ENCODE measurements at places on chromosomes 16 and 17. TPM values are rescaled to one million over a fixed set of nuclear protein-coding genes. Genes with fewer than 3 reads are reported as not detected.
A peak's percentile ranks its signal among the peaks of the same experiment; 100 is the strongest.

DNA sequence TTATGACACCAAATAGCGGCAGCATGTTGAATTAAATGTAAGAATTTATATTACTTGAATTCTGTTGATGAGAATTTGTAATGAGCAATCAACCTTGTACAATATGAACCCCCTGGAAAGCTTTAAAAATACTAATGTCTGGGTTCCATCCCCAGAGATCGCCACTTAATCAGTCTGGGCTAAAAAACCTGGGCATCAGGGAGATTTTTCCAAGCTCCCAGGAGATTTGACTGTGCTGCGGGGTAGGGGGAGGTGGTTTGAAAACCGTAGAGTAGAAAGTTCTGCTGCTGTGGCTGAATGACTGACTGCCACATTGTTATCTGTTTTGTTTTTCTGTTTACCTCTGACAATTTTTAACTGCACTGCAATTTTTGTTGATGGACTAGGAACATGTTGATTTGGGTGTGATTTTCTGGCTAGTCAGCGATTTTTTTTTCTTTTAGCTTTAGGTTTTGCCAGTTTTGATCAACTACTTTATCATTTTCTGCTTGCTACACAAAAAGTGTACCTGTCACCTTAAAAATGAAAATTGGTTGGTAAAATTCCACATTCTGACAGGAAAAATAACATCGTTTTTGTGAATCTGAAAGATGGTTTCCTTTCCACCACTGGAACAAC, 79.3 kb downstream of the PCTP start:
- no peak for DNase-seq

DNA sequence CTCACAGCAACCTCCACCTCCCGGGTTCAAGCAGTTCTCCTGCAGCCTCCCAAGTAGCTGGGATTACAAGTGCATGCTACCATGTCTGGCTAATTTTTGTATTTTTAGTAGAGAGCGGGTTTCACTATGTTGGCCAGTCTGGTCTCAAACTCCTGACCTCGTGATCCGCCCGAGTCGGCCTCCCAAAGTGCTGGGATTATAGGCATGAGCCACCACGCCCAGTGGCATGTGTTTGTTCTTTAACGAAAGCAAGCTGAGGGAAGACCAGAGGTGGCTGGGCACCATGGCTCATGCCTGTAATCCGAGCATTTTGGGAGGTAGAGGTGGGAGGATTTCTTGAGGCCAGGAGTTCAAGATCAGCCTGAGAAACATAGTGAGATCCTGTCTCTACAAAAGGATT, 18.1 kb downstream of the TNFRSF13B start:
- DNase-seq = no peak

DNA sequence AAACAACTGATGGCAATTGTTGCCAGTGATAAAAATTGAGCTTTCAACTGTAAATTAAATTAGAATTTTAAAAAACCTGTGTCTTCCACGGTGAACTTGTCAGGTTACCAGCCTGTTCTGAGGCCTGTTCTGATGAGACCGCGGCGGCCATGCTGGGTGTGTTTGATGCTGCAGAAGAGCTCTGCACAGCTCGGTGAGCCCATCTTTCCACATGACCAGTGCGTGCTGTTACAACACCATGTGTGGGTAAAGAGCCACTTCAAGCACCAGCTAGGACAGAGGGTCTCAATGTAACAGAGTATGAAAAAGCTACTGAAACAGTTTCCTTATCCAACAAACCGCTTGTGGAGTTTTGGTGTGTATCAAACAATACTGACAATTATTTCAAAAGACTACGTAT, 48.5 kb downstream of the RPTOR start:
- DNase-seq = no peak

- no peak for DNase-seq
Measured at GRCh38 chr17:4309897-4310296, 46.1 kb upstream of the ANKFY1 start.

GRCh38 chr16:89506791-89507191, 1.4 kb upstream of the SPG7 start:
- peak; percentile 17 for DNase-seq

DNA sequence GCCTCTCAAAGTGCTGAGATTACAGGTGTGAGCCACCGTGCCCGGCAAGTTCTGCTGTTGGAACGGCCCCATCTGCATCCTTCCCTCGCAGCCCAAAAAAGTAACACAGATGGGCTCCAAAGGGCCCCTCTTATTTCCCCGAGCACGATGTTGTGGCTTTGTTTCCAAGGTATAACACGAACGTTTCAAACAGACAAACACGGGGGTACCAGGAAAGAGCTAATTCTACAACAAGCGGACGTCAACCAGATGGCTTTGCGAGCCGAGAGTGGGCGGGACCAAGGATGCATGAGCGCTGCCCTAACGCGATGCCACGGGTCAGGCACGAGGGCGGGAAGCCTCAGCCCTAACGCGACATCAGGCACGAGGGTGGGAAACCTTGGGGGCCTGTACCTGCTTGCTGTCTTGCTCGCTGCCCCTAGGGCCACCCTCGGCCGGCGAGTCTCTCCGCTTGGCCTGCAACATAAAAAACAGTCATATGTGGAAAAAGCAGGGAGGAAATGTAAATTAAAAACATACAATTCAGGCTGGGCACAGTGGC, 24.2 kb downstream of the UNKL start:
- no peak for DNase-seq

DNA sequence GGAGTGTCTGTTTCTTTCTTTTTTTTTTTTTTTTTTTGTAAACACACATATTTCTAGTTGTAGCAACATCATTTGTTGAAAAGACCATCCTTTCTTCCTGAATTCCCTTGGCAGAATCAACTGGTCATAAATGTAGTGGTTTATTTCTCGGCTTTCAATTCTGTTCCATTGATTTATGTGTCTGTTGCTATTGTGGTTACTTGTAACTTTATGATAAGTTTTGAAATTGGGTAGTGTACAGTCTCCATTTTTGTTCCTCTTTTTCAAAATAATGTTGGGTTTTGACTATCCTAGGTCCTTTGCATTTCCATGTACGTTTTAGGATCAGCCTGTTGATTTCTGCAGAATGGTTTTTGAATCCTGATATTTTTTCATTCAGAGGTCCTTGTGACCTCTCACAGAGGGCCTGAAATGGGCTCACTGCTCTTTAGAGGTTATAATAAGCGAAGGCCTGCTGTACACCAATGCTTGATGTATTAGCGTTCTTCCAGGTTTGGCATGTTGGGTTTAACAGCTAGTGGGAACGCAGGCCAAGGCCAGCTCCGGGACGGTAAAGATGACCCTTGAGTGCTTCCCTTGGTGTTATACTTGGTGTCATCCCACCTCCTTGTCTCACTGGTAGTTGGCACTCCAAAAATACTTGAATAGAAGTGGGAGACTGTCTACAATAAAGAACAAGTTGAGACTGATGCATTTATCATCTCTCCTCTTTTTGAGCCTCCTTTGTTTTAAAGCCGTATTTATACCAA, 43.8 kb downstream of the ZNRF1 start:
- DNase-seq = no peak

GRCh38 chr17:6166492-6167179, 96.5 kb downstream of the WSCD1 start:
- no peak for DNase-seq

Gene JPH3
- 2.2 TPM for polyA plus RNA-seq

DNA sequence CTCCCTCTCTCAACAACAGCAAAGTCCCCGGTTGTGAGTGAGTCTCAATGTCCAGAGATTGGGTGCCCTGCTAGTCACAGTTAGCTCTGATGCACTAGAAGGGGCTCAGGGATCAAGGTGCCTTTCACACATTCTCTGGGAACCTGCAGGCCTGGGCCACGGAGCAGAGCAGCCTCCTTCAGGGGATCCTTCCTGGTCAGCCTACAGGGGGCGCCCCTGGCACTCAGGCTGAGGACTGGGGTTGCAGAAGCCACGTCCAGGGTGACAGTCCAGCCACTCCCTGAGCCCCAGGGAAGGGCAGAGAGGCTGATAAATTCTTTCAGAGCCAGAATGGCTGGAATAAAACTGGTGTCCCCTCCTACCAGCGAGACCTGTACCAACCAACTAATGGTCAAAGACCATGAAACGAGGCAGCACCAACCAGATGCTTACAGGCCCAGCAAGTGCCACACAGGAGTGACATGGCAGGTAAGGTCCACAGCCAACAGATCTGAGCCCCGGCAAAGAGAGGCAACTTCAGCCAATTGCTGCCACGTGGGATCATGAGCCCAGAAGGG, 43.5 kb downstream of the ST3GAL2 start:
- DNase-seq = peak; percentile 83

Gene CDC6
- 11.8 TPM for polyA plus RNA-seq

GRCh38 chr16:11901091-11901490, 14.7 kb downstream of the GSPT1 start:
- no peak for DNase-seq

DNA sequence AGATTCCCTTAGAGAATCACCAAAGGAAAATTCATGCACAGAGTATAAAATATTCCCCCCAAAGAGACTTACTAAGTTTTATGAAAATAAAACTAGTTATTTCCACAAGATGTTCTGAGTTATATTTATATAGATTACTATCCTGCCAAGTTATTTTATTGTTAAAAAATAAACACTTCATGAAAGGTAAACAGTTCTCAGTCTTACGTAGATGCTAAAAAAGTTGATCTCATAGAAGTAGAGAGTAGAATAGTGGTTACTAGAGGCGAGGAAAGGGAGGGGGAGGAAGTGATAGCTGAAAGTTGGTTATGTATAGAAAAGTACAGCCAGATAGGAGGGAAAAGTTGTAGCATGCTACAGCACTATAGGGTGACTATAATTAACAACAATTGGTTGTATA, 65.2 kb downstream of the USP32 start:
- DNase-seq = no peak

DNA sequence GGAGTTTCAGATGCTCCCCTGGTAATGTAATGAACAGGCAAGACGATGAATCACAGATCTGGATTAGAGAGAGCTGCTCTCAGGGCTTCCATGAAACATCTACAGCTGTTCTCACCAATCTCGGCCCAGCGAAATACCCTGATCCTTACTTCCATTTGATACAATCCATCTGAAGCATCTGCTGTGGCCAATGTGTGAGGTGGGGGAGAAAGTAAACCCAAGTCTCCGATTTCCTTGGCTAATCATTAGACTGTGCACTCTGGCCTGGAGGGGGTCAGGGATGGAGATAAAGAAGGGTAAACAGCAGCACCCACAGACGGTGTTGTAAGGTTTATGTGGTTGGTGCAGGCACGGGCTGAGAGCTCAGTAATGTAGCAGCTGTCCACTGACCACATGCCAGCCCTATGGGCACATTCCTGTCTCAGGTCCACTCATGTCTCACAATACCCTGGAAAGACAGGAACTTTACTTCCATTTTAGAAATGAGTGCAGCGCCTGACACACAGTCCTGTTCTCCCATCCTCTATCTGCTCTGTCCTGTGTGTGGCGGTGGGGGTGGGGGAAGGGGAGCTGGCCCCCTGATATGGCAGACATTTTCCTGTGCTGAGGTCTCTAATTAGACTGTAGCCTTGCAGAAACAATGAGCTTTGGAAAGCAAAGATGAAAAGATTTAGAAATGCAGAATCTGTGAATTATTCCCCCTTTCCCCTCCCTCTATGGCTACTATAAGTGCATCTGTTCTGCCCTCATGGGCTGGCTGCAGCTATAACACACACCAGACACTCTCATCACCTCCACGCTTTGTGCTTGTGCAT, 48.3 kb upstream of the ERN1 start:
- peak; percentile 45 for DNase-seq

DNA sequence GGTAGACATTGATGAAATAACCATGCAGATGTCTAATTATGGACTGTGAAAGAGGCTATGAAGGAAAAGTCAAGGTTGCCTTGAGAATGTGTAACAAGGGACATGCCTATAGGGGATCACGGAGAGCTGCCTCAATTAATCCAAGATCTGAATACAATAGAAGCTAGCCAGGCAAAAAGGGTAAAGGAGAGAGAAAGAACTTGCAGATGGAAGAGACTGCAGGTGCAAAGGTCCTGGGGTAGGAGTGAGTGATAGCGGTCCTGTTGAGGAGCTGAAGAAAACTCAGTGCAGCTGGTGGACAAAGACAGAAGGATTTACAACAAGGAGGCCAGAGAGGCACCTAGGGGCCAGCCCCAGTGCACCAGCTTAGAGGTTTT, 15.9 kb upstream of the TNS4 start:
- DNase-seq = no peak

Gene HLF
- 1.6 TPM for polyA plus RNA-seq

GRCh38 chr16:49523435-49524159, 150.0 kb downstream of the C16orf78 start:
- no peak for DNase-seq

DNA sequence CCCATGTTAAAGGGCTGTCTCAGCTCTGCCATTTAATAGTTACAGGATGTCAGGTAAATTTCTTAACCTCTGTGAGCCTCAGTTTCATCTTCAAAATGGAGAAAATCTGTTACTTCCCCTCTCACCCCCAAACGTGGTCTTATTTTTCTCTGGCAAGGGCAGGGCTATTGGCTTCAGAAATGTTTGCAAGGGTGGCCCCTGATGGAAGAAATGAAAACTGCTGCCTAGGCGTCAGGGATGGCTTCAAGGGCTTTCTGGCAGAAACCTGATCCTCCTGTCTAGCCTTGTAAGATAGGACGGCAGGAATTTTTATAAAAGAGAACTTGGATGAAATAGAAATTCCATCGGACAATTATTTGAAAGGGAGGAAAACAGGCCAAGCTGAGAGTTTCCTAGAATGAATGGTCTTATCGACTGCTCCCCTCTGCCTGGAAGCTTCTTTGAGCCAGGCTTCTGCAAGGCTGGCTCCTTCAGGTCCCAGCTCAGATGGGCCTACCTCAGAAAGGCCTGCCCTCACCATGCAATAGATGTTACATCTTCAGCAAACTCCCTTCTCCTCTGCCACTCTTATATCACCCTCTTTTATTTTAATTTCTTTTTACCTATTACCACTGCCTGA, 43.0 kb upstream of the TANGO6 start:
- peak; percentile 62 for DNase-seq
